ENCODE measurements at places on chromosomes 1 and 21. TPM values are rescaled to one million over a fixed set of nuclear protein-coding genes. Genes with fewer than 3 reads are reported as not detected.
A peak's percentile ranks its signal among the peaks of the same experiment; 100 is the strongest.

- H3K36me3 ChIP-seq = no peaks in the 10 kb centered on the region
- H3K4me3 ChIP-seq = peak overlapping the region; percentile 61
- peak; percentile 73 for DNase-seq
- H3K4me1 ChIP-seq = peaks cover 10% of the 10 kb centered on the region
- H3K27me3 ChIP-seq = no peaks in the 10 kb centered on the region
Observed at GRCh38 chr1:203629507-203630082, 3.0 kb downstream of the ATP2B4 start.

GRCh38 chr1:7646981-7647901 lies 123.9 kb upstream of the VAMP3 start:
- no peaks in the 10 kb centered on the region for H3K27me3 ChIP-seq
- DNase-seq = peak; percentile 44
- no peaks in the 10 kb centered on the region for H3K4me1 ChIP-seq
- H3K36me3 ChIP-seq = no peaks in the 10 kb centered on the region

GRCh38 chr1:53305650-53306049 lies 22.2 kb downstream of the LRP8 start:
- H3K4me3 ChIP-seq = no peak overlapping the region
- no peaks in the 10 kb centered on the region for H3K36me3 ChIP-seq
- H3K27ac ChIP-seq = no peak overlapping the region
- no peak for DNase-seq

DNA sequence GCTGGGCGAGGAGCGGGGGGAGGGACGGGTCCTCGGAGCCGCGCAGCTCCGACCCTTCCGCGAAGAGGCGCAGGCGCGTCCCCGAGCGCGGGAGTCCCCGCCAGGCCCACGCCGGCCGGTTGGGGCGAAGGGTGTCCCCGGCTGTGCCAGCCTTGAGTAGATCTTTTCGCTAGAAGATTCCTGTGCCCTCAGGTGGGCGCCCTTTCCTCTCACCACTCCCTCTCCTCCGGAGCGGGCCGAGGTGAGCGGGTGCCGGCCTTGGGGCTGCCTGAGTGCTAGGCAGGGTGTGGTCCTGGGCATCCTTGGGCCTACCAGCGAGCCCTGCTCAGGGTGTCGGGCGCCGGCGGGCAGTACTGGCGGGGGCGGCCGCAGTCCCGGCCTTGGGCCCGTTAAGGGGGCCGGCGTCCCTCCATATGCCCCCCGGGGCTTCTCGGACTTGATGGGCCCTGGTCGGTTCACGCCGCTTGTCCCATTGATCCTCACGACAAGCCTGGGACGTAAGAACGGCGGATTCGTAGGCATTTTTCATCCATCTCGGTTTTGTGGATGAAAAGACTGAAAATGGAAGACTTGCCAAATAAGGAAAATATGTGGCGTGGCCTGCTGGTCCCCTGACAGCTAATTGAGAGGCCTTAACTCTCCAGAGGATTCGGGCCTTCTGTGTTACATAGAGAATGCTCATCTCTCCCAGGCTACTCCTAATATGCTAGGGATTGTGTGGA lies 712 bp downstream of the DEGS1 start:
- H3K36me3 ChIP-seq = no peaks in the 10 kb centered on the region
- no peaks in the 10 kb centered on the region for H3K4me1 ChIP-seq
- H3K27ac ChIP-seq = peak overlapping the region; percentile 88

DNA sequence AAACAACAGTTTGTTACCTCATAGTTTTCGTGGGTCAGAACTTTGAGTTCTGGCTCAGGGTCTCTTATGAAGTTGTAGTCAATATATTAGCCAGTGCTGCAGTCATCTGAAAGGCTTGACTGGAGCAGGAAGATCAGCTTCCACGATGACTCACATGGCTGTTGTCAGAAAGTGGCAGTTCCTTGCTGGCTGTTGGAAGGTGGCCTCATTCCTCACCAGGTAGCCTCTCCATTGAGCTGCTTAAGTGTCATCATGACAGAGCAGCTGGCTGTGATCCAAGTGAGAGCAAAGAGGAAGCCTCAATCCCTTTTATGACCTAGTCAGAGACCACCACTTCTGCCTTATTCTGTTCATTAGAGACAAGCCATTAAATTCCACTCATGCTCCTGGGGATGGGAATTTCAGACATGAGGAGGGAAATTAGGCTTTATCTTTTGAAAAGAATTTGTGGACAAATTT lies 5.6 kb downstream of the OSBPL9 start:
- no peaks in the 10 kb centered on the region for H3K27me3 ChIP-seq
- H3K36me3 ChIP-seq = no peaks in the 10 kb centered on the region

The SLC45A1 gene
- total RNA-seq = 2.5 TPM
